ENCODE measurements at places on chromosomes 7 and 10. TPM values are rescaled to one million over a fixed set of nuclear protein-coding genes. Genes with fewer than 3 reads are reported as not detected.
A peak's percentile ranks its signal among the peaks of the same experiment; 100 is the strongest.

Gene ASB10
- 42.6 TPM for total RNA-seq

Gene FAM13C
- 5.9 TPM for total RNA-seq

- DNase-seq: no peak
Measured at GRCh38 chr7:80842022-80842790, 76.6 kb downstream of the SEMA3C start.

Gene PDZD8
- 16.6 TPM for total RNA-seq

Gene SPDYE8
- total RNA-seq: not detected

DNA sequence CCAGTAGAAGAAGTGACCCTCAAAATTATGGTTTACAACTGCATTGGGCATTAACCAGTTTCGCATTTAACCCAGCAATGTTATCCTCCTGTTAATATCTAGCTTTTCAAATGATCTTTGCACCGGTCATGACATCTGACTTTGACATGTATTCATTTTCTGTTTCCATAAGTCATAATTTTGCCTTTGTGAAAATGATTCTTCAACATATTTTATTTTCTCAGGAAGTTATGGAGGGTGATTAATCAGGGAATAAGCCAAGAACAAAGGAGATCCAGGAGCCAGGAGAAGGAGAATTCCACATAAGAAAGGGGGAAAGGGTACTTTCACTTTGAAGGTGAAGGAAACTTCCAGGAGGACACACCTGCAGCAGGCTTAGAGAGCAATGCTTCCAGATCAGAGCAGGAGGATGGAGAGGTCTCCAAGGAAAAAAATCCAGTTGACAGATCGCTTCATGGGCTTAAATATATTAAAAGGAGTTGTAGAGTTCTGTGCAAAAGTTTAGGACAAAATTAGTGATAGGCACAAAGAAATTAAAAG is 92.1 kb upstream of the FAM3C start:
- DNase-seq: no peak

GRCh38 chr10:101995451-101996063 is 60.4 kb downstream of the ARMH3 start:
- no peak for DNase-seq

DNA sequence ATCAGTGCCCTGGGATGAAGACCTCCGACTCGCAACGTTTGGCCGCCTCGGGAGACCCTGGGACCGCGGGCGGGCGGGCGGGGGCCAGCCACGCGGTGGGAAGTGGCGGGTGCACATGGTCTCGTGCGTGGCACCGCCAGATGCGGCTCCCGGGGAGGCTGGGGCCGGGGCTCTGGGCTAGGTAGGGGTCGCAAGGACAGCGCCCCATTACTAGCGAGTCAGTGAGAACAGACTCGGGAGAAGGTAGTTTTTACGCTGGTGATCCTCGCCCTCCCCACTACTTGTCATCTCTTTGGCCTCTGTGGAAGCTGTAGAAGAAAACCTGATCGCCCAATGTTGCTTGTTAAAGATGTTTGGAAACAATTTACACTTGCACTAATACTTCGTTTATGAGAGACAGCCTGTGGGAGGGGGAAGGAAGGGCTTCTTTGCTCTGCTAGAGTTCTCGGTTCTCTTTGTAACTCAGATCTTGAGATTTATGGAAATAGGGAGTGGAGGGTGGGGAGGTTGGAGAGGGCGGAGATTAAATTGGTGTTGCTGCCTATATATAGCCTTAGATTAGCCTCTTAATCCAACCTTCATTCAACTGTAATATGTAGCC is 591 bp downstream of the BZW2 start:
- no peak for DNase-seq

Gene NME8
- total RNA-seq: not detected

- DNase-seq: peak; percentile 85
Measured at GRCh38 chr7:149147072-149147751, at the start of gene ZNF398. TSS of gene ZNF398 (plus strand) at chr7:149147453. CDS start at chr7:149147743, 290 bp downstream.

GRCh38 chr10:100371482-100372027 is 24.5 kb downstream of the SCD start:
- DNase-seq: no peak

Gene UTF1
- total RNA-seq: not detected

Gene WNT8B
- not detected for total RNA-seq

Gene TMEM176A
- total RNA-seq: 27.1 TPM

Data from Right ventricle myocardium superior (tissue), 1 donor.